Femur (tissue), 1 donor: ENCODE measurements at places on chromosomes 4 and X.

DNA sequence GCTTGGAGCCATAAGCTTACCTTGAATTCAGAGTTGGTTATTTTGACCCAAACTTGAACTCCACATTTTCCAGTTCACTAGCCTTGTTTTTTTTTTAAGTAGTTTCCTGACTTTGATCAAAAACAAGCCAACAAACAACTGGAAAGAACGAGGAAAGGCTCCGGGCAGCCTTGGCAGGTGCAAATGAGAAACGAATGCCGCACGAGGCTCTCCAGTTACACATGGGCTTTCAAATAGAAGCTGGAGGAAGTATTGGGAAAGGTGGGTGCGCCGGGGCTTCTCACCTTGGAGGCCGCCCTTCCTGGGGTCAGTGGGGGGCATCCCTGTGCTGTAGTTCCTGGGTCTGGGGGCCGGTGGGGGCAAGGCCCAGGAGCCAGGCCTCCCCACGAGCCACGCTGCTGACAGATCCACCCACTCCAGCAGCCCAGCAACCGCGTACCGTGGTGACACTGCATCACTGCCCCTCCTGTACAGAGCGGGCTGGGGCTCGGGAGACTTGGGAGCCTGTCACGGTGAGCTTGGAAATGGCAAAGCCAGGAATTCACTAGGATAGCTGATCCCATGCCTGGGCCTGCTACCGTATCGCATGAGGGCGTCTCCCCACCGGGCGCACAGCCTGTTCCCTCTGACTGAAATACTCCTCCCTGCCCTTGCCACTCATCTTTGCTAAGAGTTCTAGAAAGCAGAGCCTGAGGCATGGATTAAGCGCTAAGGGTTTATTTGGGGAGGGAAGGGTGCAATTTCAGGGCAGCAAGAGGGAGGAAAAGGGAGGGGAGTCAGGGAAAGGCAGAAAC is 50.9 kb upstream of the ADRA2C start:
- DNase-seq, result no peak

DNA sequence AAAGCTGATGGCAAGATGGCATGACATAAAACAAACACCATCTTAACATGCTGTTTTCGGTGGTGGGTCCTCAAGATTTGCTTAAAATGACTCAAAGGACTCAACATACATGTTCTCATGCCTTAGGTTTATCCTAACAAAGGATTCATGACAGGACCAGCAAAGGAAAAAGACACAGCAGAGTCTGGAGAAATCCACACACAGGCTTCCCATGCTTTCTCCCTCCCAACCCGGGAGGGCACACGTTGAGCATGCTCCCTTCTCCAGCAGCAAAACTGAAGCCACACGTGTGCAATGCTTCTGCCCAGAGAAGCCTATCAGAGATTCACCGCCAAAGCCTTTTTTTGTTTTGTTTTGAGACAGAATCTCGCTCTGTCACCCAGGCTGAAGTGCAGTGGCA is 39.9 kb downstream of the SAT1 start:
- DNase-seq, result no peak

DNA sequence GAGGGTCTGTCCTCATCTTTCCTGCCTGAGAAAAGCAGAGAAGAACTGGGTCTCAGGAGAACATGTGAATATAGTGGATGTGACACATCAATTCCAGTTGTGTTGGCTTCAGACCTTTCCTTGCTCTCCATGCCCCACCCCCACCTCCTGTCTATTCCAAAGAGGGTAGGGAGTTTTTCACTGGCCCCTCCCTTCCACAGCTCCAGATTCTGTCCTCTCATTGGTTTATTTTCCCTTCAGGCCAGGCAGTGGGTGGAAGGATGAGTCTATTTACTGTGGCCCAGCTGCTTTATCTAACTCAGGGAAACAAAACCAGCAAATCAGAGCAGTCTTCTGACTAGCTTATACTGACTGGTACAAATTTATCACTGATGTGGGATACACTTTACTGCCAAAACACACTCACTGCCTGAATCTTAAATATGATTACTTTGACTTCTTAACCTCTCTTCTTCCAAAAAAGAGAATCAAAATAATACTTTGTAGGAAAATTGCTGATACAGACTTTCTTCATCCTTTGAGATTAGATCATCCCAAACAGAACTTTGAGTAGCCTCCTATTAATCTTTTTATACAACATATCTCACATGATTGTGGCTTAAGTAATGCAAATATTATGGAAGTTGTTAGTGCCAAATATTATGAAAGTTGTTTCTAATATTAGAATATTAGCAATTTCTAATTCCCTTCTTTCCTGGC is 221.2 kb downstream of the MID1 start:
- DNase-seq, result peak; percentile 23

DNA sequence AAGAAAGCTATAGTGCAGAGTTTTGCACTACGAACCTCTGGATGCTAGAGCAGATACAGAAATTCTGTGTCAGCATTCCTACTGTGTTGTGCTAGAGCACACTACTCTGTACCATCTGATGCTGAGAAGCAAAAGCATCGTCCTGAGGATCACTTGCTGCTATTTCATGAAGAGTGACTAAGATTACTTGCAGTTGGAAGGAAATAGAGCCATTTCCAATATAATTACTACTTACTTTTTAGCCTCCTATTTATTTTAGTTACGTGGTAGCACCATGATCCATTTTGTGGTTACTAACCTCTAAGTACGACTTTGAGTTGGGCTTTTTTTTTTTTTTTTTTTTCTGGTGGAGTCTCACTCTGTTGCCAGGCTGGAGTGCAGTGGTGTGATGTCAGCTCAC is 226.7 kb downstream of the PALLD start:
- DNase-seq, result no peak

- DNase-seq, result no peak
Observed at GRCh38 chr4:104829761-104830160, 316.9 kb upstream of the TET2 start.
